ENCODE measurements at places on chromosomes 5 and 9.

GRCh38 chr5:145887217-145887616, 14.4 kb upstream of the GRXCR2 start:
- peak; percentile 76 for DNase-seq

DNA sequence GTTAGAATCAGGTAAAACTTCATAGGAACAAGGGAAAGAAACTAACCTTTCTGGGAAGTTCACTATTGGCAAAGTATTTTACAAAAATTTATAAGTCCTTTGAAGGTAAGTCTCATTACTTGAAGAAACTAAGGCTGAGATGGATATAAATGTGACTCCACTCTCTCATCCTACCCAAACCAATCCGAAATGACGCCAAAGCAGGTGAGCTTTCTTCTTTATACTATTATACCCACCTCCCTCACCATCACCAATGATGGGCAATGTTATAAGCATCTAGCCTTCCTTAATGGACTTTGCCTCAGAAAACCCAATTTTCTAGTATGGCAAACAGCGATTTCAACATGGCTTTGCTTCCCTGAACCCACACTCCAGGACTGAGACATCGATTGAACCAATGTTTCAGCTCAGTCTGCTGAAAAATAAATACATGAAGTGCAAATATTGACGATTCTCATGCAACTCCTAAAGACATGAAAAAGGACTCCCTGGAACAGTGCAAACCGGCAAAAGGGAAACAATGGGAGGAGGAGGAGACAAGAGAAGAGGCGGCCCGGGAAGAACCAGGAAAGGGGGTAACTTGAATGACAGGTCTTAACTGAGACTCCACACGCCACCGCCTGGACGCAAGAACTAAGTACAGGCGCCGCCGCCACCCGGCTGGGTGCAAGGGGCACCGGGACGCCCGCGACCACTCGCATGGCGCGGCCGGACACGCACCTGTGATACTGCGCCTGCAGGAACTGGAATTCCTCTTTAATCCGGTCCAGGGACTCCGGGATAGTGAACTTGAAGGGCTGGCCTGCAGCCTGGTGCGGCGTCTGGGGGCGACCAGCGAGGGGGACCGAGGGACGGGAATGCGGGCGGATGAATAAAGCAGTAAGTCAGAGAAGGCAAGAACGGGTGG, 2.5 kb downstream of the TLE1 start:
- peak; percentile 70 for DNase-seq

DNA sequence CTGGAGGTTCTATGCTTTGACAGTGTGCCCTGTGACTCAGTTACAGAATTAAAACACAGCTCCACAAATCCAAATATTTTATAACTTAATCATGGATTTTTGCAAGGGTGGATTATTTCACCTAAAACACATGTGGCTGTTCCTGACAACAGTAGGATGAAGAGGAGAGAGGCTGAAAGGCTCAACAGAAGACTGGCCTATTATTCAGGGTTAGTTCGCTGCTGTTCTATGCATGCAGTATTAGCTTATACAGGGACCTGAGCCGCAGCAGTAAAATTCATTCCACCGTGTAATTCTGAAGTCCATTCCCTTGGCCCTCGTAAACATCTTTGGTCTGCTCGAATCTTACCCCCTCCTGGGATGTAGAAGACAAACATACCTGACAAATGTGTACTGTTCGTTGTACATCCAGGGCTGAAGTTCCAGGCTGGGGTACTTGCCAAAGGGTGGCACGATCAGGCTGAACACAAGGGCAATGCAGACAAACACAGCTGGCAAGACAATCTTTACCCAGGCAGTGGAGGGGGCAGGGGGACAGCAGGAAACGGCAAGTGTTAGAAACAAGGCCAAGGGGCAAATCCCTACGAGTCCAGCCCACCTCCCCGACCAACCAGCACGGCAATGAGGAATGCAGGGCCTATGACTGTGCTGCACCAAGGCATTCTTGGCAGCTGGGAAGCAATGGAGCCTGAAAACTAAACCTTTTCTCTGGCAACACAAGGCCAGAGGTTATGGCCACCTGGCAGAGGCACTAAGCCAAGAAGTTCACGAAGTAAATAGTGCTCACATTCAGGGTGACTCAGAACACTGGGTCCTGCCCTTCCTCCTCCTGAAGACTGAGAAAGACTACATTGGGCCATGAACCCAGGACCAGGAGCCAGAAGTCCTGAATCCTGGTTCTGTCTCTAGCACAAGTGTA, 46.8 kb downstream of the NIPSNAP3B start:
- no peak for DNase-seq

GRCh38 chr5:27475063-27475462, 436.7 kb upstream of the CDH9 start:
- no peak for DNase-seq

GRCh38 chr5:179263391-179264052, 81.7 kb downstream of the ADAMTS2 start:
- no peak for DNase-seq

GRCh38 chr5:67257500-67257899, 60.9 kb upstream of the CD180 start:
- DNase-seq: no peak

DNA sequence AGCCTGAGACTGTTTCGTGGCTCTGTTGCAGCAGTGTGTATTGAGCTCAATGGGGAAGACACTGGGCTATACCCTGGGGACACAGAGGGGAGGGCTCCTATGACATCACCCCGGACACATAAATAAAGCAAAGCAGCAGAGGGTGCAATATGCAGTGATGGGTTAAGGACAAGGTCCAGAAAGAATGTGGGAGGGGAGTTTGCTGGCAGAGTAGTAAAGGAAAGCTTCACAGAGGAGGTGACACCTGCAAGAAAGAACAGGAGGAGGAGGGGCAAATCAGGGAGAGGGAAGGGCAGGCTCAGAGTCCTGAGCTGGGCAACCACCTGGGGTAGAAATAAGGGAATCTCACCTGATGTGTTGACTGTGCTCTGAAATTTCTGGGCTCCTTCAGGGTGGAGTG, 35.3 kb upstream of the CDKN2AIPNL start:
- DNase-seq: no peak

DNA sequence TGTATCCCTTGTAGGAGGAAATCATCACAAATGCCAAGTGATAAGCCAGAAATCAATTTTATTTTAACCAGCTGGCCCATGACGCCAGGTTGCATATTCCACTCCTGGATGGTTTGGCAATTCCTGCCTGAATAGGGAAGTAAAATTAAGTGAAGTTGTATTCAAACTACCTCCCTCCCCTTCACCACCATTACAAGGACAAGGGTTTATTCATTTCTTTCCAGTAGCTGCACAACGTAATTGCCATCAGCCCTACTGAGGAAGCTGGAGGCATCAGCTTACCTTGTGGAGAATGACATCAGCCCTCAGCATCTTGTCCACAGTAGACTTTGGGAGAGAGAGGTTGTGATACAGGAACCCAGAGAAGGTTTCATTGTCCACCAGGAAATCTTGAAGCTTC, 66.6 kb downstream of the ABCA1 start:
- DNase-seq: no peak

GRCh38 chr9:82022121-82022520, 33.5 kb downstream of the SPATA31D1 start:
- DNase-seq: no peak

- DNase-seq: no peak
Observed at GRCh38 chr9:94761481-94761880, 35.0 kb downstream of the AOPEP start.

- DNase-seq: no peak
Observed at GRCh38 chr9:126316085-126316655, 10.5 kb upstream of the MVB12B start.

DNA sequence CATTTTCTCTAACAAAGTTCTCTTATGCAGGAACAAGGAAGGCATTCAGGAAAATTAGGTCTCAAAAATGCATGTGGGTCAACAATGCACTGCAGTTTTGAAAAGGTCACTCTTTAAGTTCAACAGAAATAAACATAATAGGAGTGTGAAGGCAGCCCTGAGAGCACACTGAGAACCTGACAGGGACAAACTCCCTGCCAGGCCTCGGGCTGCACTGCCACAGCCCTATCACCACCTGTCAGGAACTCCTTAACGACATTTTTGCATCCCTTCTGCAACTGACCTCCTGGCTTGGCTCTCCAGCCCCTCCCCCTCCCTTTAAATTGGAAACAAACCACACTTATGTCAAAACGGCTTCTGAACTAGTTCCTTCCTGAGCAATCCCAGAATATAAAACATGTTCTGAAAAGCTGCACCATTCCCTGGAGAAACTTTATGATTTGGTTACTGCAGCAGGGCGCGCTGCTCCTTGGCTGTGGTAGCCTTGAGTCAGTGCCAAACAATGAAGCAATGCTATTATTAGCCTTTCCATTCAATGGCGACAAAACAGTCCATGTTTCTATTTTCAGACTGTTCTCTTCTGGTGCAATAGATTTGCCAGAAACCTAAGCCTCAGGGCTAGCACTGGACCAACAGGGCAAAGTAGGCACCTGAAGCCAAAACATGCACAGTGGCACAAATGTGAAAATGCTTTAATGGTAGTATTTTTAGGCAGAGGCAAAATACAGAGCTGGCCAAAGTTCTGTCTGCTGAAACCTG, 160.1 kb upstream of the ZNF608 start:
- peak; percentile 40 for DNase-seq

- no peak for DNase-seq
Observed at GRCh38 chr9:137229903-137230704, 597 bp upstream of the SLC34A3 start.

DNA sequence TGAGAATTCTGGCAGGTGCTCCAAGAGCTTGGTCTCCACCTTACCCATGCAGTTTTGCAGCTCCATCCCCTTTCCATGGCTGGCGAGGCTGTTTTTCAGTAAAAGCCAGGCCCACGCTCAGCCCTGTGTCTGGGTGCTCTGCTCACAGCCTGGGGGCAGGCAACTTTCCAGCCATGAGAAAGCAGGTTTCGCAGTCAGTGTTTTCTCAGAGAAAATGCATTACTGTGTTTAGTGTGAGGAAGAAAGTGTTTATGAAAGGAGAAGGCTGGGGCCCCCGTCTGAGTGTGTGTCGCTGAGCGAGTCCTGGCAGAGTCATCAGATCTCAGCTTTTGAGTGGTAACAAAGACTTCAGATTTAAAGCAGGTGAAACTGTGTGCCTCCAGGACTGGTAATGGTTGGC, 248.1 kb downstream of the IRX1 start:
- no peak for DNase-seq

DNA sequence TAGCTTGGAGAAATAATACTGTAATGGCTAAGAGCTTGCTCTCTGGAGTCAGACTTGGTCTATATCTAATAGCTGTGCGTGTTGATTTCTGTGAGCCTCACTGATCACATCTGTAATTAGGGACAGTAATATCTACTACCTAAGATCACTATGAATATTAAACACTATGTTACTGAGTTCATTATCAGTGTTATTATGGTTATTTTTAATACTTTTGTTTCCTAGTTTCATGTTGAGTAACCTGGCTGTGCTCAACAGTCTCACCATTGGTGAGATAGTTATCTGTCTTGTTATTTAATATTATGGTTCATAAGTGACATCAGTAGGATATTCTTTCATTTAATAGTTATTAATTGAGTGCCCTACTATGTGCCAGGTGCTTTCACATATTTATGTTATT, 22.4 kb upstream of the CAVIN4 start:
- no peak for DNase-seq

DNA sequence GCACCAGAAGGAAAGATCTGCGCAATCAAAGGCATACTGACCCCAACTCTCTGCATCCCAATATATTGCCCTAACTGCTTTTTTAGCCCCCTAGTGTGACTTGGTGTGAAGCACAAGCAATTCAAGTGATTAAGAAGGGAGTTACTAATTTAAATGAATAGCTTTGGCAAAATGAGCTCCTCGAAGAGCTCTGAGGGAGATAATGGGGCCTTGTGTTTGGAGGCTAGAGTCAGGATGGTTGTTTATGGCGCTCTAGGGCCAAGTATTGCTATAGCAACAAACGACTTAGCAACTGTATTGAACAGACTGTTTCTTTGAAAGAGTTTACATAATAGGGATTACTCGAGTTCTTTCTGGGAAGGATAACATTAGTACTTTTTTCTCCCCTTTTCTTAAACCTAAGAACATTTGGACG, 11.5 kb upstream of the C5orf58 start:
- DNase-seq: peak; percentile 27

DNA sequence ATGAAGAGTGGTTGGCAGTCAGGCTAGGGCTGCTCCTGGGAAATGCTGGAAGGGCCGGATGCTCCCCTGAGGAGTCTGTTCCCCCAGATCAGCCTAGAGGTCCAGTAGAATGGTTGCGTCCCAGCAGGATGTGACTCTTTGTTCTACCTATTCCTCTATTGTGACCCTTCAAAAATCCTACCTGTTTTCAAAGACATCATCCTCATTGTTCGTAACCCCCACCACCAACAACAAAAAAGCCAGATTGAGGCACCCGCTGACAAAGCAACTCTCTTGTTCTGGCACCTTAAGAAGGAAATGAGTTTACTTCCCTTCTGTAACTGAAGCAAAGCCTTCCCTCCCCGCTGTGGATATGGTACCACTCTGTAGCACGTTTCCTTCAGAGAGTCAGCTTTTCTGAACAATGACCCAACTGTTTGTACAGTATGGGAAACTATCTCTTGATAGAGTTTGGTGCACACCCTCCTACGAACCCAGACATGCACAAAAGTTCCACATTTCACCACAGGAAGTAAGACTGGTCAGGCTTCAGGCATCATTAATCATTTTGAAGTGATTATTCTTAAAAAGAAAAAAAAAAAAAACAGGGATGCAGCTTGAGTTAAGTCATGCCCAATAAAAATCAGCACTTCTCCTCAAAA, 207.2 kb downstream of the ENC1 start:
- peak; percentile 34 for DNase-seq

- peak; percentile 81 for DNase-seq
Observed at GRCh38 chr9:15642369-15642962, 89.6 kb downstream of the CCDC171 start.

GRCh38 chr9:99966716-99967115, 60.3 kb downstream of the STX17 start:
- DNase-seq: no peak

DNA sequence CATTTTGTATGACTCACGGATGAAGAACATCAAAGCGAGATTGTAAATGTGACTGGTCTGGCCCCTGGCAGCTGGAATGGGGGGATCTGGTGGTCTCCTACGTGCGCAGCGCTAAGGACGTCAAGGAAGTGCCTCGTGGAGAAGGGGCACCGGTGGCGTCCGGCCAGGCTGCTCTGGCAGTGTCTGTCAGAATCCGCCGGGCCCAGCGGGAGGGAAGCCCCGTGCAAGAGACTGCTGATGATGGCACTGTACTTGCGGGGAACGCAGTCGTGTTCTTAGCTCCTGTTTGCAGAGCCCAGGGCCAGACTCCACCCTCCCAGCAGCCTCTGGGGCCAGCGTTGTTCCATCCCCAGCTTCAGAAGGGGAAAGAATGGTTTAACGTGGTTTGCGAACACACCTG, 75.5 kb downstream of the COL5A1 start:
- no peak for DNase-seq

- DNase-seq: no peak
Observed at GRCh38 chr9:36039696-36040095, 3.0 kb downstream of the RECK start.

All from hematopoietic multipotent progenitor cell treated with erythropoietin and hydrocortisone succinate and interleukin-3 and kit ligand, for 6 days (in vitro differentiated cells).